ENCODE measurements at places on chromosomes 7 and 10.

GRCh38 chr7:117112640-117113039 is 159.3 kb downstream of the ST7 start:
- DNase-seq = no peak

DNA sequence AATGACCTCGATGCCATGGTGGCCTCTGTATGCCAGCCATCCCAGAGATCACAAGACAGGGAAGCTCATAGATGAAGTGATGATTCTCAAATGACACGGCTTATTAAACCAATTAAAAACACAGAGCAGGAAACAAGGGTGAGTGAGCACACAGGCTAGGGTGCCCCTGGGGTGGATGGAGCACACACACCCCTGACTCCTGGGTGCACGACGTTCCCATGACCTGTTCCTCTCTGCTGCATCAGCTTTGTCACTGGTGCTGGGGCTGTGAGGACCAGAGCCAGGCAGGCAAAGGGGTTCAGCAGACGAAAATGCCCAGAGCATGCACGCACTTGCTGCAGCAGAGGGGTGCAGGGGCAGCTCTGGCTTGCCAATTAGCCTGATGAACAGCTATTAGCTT is 86.5 kb upstream of the LRRC4 start:
- DNase-seq = no peak

DNA sequence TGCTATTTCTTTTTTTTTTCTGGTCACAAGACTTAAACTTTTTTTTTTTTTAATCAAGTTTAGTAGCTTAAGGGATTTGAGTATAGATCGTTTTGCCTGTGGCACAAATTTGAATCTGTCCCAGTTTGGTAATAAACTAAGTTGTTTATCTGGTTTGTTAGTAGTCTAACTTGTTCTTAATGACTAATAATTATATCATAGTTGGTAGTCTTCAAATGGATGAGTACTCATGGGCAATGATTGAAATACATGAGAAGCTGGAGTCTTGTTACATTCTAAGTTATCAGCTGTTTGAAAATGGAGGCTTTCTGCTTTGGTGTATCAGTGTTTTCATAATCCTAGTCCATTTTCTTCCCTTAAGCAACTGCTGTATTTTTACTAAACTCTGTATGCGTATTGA is 12.3 kb downstream of the BTAF1 start:
- no peak for DNase-seq

GRCh38 chr10:103373544-103373943 is 5.8 kb downstream of the TAF5 start:
- DNase-seq = no peak

- no peak for DNase-seq
Observed at GRCh38 chr10:11159543-11160215, 142.0 kb downstream of the CELF2 start.

DNA sequence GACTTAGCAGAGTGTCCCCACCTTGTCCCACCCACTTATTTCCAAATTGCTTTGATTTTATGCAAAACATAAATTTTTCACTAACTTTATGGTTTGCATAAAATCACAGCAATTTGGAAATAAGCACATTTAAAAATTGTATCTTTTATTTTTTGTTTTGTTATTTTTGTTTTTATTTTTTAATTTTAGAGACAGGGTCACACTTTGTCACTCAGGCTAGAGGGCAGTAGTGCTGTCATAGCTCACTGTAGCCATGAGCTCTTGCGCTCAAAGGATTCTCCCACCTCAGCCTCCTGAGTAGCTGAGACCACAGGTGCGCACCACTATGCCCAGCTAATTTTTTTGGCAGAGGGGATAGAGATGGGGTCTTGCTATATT is 43.2 kb downstream of the APBB1IP start:
- DNase-seq = no peak

GRCh38 chr7:2800931-2801688 is 43.0 kb downstream of the GNA12 start:
- no peak for DNase-seq

- no peak for DNase-seq
Observed at GRCh38 chr7:6399351-6399750, 48.4 kb downstream of the DAGLB start.

- DNase-seq = no peak
Observed at GRCh38 chr7:151644554-151644953, 124.9 kb upstream of the RHEB start.

DNA sequence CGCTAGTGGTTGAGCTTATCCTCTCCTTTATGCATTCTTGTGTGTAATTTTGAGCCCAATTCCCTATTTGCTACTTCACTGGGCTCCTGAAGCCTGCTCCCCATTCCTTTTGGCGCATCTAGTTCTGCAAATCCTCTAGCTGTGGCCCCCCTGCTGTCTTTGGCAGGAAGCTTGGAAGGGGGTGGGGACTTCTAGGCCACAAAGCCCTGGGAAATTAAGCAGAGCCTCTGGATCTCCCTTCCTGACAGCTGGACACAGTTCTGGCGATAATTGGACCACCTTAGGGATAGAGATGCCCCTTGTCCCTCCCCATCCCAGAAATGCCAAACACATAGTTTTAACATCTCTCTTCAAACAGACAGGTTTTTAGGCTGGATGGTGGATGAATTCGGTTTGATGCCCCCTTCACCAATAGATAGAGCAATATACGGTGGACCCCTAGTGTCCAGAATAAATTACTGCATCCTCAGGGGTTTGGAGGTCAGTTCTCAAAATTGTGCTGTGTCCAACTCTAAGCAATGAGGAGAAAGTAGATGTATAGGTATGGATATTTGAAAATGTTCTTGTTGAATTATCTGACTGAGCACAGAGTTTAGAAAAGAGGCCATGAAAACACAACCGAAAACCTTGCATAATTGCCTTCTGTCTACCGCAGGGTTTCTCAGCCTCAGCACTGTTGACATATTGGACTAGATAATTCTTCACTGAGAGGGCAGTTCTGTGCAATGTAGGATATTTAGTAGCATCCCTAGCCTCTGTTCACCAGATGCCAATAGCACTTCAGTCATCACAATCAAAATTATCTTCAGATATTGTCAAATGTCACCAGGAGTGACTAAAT is 75.5 kb downstream of the PAPSS2 start:
- no peak for DNase-seq

GRCh38 chr10:101007099-101007711 is 7.6 kb downstream of the LZTS2 start:
- DNase-seq = no peak

- no peak for DNase-seq
Observed at GRCh38 chr10:81872206-81872862, 2.7 kb upstream of the NRG3 start.

DNA sequence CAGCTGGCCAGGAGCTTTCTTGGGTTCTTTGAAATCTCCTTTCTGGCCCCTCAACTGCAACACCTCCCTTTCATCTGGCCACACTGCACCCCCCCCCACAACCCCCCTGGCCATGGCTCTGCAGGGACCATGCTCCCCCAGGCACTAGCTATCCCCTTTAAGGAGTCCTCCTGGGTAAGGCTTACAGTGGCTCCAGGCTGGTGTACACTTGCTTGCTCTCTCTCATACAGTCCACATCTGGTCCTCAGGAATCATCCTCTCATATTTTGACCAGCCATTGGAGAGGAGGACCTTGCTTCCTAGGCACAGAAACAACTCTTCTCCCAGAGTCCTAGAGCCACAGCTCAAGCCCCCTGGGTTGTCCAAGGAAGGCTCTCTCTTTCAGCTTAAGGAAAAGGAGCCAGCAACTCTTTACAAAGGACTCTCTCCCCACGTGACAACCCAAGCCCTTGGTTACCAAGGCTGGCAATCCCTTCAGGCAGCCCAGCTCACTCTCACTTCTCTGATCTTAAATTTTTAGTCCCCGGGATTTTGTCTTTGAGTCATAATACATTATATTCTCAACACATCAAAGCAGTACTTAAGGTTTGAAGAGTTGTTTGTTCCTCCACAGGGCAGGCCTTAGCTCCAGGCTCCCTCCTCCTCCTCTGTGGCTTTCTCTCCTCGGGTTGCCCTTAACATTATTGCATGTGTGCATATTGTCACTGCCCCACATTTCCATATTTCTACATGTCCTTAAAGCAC is 9.9 kb downstream of the GARIN1A start:
- DNase-seq = no peak

DNA sequence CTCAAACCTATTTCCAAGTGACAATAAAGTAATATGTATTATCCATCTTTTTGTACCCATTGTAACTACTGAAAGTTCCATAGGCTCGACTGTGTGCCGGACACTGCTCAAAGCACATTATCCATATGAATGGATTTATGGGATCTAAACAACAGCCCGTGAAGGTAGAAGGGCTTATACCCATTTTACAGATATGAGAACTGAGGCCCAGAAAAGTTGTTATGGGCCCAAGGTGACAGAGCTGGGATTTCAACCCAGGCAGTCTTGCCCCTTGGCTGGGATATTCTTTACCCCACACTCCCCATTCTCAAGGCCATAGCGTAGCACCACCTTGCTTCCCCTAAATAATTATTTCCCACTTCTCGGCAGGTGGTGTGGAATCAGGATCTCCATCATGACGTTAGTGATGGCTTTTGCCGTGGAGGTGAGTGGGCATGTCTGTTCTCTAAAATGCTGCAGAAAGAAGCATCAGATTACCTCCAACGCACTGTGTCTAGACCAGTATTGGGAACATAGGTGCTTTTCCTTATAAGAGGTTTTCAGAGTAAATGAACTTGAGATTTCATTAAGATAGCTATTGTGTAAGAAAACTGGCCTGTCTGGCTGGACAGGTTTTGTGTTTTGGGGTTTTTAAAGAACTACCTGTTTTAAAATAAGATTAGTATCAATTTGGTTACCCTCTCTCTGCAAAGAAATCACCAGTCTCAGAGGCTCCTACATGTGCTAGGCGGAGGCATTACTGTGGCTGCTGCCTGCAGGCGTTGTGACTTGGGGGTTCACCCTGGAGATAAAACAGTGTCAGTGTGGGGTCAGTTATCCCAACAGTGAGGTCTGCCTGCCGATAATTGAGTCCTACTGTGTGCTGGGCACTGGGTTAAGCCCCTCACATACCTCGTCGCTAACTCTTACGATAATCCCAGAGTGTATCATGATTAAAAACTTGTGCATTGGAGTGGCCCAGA is 85.1 kb upstream of the SDK1 start:
- DNase-seq = no peak

DNA sequence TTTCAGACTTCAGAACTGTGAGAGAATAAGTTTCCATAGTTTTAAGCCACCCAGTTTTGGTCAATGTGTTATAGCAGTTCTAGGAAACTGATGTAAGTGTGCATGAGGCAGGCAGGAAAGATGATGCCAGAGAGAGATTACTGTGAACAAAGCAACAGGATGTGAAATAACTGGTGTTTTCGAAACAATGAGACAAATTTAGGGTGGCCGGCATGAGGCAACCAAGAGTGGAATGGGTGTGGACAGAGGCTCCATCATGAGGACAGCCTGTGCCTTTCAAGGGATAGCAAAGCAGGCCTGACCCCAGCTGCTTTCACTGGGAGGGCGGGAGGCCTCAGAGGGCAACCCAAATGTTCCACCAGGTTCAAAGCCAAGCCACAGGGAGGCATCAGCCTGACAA is 67.3 kb upstream of the UCN3 start:
- DNase-seq = no peak

GRCh38 chr7:25385506-25386136 is 157.3 kb upstream of the NPVF start:
- no peak for DNase-seq

- no peak for DNase-seq
Observed at GRCh38 chr10:49096890-49097445, 18.4 kb downstream of the VSTM4 start.

DNA sequence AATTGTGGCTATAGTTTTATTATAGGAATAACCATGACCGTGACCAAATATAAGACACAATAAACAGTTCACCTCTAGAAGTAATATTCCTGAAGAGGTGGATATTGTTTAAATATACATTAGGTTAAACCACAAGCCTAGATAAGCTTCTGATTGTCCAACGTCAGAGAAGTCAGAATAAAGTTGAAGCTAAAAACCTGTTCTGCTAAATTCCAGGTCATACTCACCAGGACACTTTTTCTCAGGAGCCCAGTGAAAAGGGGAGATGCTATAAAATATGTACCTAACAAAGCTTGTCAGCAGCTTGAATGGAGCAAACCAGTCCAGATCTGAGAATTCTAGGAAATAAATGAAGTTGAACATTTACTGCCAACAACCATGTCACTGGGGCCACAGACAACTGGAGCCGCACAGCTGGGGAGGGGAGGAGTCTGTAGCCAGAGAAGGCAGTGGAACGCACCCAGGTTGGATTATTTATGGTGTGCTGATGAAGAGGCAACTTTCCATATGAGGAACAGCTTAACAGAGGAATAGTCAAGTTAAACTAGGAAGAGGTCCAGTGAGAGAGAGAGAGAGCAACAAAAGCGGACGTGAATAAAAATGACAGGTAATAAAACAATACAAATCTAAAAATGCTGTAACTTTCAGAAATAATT is 191.1 kb downstream of the ZNF438 start:
- DNase-seq = no peak

GRCh38 chr7:14900051-14900450 is 2.5 kb downstream of the DGKB start:
- DNase-seq = no peak

DNA sequence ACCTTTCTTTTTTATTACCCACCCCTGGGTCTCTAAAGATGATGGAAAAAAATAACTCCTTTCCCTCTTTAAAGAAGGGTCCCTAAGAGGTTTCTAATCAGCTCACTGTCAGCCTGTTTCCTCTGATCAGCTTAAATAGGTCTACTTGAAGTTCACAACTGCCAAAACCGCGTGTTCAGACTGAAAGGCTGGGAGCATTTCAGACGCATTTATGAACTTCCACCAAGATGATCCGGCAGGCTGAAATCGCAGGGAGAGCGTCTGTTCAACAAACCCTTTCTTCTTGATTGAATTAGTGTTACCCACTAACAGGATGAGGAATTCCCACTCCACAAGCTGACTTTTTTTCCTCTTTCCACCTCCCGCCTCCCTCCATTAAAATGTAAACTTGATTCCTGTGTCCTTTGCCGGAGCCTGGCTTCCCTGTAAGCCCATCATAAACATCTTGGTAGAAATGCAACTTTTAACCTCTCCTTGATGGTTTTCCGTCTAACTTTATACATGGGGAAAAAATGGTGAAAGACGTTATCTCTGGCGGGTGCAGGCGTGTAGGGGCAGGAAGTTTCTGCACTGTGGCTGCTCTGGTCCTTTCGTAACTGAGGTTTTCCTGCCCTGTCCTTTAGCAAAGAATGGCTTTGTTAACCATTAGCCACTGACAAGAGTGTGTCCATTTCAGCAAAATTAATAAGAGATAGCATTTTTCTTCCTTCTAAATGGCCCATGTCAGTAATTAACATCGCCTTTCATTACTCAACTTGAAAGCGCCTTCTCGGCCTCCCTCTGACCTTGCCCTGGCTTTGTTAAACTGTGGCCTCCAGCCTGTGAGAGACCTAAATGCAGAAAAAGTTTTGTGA is 130.7 kb downstream of the BAMBI start:
- no peak for DNase-seq

- no peak for DNase-seq
Observed at GRCh38 chr10:84551437-84552120, 223.2 kb downstream of the CCSER2 start.

DNA sequence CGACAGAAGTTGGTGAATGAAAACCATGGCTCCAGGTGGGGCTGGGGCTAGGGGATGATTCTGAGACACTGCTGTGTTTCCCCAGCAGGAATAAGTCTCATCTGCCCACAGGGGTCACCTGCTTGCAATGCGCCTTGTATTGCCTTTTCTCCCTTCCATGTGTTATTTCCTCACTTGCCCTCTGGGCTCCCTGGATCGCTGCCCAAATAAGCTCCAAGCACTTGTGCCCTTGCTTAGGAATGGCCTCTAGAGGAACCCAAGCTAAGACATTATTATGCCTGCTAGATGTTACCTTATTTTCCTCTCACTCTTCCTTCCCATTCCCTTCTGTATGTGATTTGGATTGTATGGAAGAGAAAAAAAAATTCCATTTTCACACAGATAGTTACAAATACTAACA is 24.8 kb upstream of the PLPP4 start:
- DNase-seq = no peak

Data from stimulated activated CD4-positive, alpha-beta T cell treated with anti-CD3 and anti-CD28 coated beads, Interleukin-1b, Interleukin-23, amount 100 ng/mL, for 1 hour (primary cell).